Activated CD4-positive, CD25-positive, alpha-beta regulatory T cell treated with anti-CD3 and anti-CD28 coated beads, Interleukin-2, amount 50 U/mL, for 16 hours (primary cell): ENCODE measurements at places on chromosomes 1 and 21.
A peak's percentile ranks its signal among the peaks of the same experiment; 100 is the strongest.

- no peak for DNase-seq
These were observed 33.7 kb downstream of the IER5 start for GRCh38 chr1:181122222-181122621.

DNA sequence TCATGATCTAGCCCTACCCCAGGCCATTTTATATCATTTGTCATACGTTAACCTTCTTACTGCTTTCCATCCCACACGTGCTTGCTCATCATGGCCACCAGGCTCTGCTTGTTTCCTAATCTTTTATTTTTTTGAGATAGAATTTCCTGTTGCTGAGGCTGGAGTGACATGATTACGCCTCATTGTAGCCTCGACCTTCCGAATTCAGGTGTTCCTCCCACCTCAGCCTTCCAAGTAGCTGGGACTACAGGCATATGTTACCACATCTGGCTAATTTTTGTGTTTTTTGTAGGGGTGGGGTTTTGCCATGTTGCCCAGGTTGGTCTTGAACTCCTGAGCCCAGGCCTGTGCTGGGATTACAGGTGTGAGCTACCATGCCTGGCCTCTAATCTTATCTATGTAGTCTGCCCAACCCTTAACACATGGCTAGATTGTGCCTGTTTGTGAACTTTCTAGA lies 3.3 kb downstream of the UAP1 start:
- no peak for DNase-seq

DNA sequence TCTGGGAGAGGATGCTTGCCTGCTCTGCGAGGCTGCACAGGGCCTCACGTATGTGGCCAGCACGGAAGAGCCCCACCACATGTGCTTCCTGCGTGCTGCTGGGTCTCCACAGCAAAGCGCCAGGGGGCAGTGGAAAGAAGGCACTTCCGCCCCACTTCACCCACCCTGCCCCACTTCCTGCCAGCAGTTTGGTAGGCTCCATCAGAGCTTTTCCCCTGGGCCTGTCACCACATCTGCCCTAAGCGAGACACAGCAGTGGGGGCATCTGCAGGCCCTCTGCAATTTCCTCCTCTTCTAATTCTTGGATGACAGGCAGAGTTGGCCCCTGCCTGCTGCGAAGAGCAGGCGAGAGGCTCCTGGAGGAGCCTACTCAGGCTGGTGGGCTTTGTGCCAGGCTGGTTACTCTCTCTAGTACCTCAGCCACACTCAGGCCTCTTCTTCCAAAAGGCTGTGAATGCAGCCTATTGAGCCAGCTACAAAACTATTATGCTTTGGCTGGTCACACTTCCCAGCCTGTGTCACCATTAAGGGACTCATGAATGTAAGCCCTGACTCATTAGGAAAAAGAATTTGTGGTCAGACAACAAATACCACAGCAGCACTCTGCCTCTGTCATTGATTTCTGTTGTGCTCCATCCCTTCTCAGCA lies 25.0 kb downstream of the CD244 start:
- DNase-seq, result peak; percentile 58

DNA sequence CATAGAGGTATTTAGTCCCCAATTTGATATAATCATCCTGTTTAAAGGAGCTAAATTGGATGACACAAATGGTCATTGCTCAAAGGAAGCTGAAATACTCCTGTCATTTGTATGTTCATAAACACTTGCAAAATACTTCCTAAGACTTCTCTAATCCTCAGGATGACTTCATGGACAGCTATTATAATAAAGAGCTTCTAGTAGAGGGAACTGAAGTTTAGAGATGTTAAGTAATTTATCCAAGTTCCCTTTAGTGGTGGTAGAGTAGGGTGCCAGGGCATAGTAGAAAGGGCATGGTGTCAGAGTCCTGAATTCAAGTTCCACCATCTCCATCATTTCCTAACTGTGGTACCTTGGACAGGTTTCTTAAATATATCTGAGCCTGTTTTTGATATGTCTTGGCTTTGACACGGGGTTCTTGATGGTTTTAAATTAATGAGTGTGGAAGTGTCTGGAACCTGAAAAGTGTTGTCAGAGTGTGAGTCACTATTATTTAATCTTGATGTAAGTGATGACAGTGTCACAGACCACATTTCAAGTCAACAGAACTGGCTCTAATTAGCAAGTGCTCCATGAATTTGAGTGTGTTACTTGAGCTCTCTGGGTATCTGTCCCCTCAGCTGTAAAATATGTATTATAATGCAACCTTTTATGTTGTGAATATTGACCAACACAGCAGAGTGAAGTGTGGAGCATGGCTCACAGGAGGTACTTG lies 12.1 kb upstream of the GBP6 start:
- no peak for DNase-seq

GRCh38 chr1:2050461-2050792 lies 216 bp downstream of the PRKCZ start:
- no peak for DNase-seq

DNA sequence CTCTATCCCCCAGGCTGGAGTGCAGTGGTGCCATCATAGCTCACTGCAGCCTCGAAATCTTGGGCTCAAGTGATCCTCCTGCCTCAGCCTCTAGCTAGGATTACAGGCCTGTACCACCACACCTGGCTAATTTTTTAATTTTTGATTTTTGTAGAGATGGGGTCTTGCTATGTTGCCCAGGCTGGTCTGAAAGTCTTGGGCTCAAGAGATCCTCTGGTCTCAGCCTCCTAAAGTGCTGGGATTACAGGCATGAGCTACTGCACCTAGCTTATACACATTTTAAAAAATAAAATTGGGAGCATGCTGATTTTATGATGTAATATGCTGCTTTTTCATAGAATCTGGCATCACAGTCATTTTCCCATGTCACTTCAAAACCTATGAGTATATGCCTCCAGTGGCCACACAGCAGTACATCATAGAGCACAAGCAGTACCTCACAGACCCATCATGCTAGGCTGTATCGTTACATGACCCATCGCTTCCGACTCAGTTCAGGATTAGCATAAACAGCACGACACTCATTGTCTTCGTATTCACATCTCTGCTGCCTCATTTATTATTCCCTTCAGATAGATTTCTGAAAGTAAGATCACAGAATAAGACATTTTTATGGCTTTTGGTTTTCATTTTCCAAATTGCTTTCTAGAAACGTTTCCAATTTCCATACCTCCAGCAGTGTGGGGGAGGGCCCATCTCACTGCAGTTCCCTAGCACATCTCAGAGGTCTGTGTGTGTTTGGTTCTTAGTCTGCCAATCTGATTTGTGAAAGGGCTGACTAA lies 35.9 kb upstream of the CCSAP start:
- DNase-seq, result no peak

DNA sequence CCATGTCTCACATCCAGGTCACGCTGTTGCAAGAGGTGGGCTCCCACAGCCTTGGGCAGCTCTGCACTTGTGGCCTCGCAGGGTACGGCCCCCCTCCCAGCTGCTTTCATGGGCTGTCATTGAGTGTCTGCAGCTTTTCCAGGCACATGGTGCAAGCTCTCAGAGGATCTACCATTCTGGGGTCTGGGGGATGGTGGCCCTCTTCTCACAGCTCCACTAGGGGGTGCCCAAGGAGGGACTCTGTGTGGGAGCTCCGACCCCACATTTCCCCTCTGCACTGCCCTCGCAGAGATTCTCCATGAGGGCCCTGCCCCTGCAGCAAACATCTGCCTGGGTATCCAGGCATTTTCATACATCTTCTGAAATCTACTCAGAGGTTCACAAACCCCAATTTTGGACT lies 219.4 kb downstream of the LRRC7 start:
- no peak for DNase-seq
